ENCODE measurements at places on chromosomes 5 and 9. TPM values are rescaled to one million over a fixed set of nuclear protein-coding genes. Genes with fewer than 3 reads are reported as not detected.

GRCh38 chr5:151026679-151027078, 6.3 kb downstream of the GPX3 start:
- no peak for DNase-seq

GRCh38 chr9:105046907-105047741, 119.2 kb upstream of the ABCA1 start:
- no peak for DNase-seq

ASPN gene
- total RNA-seq, result under 0.01 TPM

DNA sequence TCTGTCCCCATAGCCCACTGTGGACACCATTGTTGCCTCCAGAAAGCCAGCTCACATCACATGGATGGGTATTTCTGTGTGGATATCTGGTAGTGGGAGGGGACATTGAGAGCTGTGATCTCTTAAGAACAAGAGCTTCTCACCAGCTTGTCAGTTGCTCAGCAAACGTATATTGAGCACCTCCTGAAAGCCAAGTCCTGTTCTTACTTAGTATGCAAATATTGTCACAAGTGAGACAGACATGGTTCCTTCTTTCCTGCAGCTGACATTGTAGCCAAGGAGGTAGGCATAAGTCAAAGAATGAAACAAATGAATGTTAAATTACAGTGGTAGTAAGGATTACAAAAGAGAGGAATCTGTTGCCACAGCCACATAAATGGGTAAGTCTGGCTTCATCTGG, 3.8 kb downstream of the TCOF1 start:
- DNase-seq, result no peak

- peak; percentile 35 for DNase-seq
Observed at GRCh38 chr5:31366941-31367340, 165.0 kb downstream of the DROSHA start.

PCDHB15 gene
- total RNA-seq, result 0.28 TPM

PITX1 gene
- 10.3 TPM for total RNA-seq

- DNase-seq, result no peak
Observed at GRCh38 chr9:92794426-92794825, 29.8 kb upstream of the BICD2 start.

DNA sequence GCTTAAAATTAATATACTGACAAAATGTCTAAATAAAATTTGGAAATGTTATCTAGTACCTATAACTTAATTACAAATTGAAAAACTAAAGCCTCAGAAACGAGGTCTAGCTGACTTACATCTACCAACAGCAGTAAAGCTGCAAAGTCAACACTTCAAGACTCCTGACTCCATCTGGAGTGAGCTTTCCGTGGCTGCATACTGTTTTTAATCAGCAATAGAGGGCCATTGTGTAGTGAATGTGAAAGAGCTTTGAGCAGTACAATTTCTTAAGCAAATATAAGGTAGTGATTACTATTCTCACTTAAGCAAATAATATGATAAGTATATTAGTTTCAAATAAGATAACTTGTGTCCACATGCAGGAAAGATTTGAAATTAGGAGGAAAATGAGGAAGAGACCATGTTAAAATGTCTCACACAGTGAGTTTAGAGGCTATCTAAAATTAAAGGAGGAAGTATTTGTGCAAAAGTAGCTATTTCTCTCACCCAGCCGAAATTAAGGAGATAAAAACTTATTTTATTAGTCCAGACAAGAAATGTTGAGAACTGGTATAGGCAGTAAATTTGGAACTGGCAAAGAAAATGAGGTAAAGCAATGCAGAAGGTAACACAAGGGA, 6.4 kb downstream of the SPINK6 start:
- no peak for DNase-seq

- no peak for DNase-seq
Observed at GRCh38 chr9:104774831-104775573, 11.1 kb downstream of the NIPSNAP3B start.

GRCh38 chr9:111287127-111287526, 42.9 kb downstream of the OR2K2 start:
- DNase-seq, result peak; percentile 82

DNA sequence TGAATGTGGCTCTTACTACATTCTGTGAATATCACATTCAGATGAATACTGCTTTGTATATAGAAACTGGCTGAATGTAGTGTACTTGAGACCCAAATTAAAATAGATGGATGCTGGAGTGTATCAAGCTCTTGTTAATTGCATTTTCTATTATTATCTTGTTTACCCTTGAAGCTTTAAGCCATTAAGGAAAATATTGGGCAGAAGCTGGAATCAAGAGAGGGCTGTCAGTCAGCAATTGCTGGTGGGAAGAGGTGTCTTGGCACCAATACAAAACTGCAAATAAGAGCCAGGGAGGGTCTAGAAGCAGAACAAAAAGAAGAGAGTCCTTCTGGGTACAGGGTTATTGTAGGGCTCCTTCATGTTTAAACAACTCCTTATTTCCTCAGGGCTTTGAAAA, 38.8 kb downstream of the MUSK start:
- DNase-seq, result no peak

PCDHA9 gene
- under 0.01 TPM for total RNA-seq

SLC6A19 gene
- not detected for total RNA-seq

DNA sequence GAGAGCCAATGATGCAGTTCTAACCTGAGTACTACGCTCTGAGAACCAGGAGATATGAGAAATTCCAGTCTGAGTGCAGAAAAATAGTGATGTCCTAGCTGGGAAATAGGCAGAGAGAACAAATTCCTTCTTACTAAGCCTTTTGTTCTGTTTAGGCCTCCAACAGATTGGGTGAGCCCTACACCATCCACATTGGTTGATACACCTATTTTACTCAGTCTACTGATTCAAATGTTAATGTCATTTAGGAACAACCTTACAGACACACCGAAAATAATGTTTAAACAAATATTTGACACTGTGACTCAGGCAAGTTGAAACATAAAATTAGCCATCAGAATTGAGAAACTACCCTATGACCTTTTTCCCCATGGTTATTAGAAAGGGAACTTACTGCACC, 333.9 kb upstream of the IZUMO3 start:
- no peak for DNase-seq

DDX4 gene
- not detected for total RNA-seq

- no peak for DNase-seq
Observed at GRCh38 chr9:125161284-125161918, 18.1 kb upstream of the SCAI start.

GRCh38 chr5:91126888-91127287, 256.2 kb downstream of the ARRDC3 start:
- no peak for DNase-seq

GRCh38 chr9:136484153-136485048, 1.6 kb upstream of the SEC16A start:
- no peak for DNase-seq

C9orf43 gene
- 0.36 TPM for total RNA-seq

NRG2 gene
- total RNA-seq, result 0.18 TPM

GRCh38 chr9:137707361-137707760, 88.6 kb downstream of the EHMT1 start:
- DNase-seq, result no peak

AMBP gene
- not detected for total RNA-seq

GRCh38 chr9:35967042-35967441, 9.1 kb upstream of the OR2S2 start:
- DNase-seq, result no peak

DNA sequence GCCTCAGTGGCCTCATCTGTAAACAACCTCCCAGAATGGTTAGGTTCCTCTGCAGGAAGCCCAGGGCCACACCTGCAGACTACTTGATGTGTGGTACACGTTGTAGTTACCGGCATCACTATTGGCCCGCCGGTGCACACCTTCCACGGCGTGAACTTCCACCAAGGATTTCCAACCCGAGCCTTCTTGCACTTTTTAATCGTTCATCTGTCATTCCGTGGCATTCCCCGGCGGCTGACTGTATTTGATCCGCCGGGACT, 5.3 kb upstream of the TRIM41 start:
- DNase-seq, result no peak

ACER2 gene
- total RNA-seq, result 1.6 TPM

All from IMR-90 (cell line).